ENCODE measurements at places on chromosomes 3 and 15. TPM values are rescaled to one million over a fixed set of nuclear protein-coding genes. Genes with fewer than 3 reads are reported as not detected.

The GTF2A2 gene
- 25.1 TPM for total RNA-seq

The PARP15 gene
- total RNA-seq, result under 0.01 TPM

The ISLR2 gene
- total RNA-seq, result not detected

The GUCA1C gene
- total RNA-seq, result not detected

The EID1 gene
- 191 TPM for total RNA-seq

The TGM5 gene
- not detected for total RNA-seq

The CD200R1 gene
- under 0.01 TPM for total RNA-seq

The TNFAIP8L3 gene
- total RNA-seq, result 0.64 TPM

The HDGFL3 gene
- 23.7 TPM for total RNA-seq

The STRIT1 gene
- total RNA-seq, result not detected

The ANP32A gene
- total RNA-seq, result 38.0 TPM

The ANKRD34C gene
- total RNA-seq, result not detected

The PPP1R14D gene
- total RNA-seq, result not detected

The ZNF660 gene
- 2.9 TPM for total RNA-seq

The MUC20 gene
- 0.32 TPM for total RNA-seq

The ZBED2 gene
- not detected for total RNA-seq

The GREM1 gene
- 527 TPM for total RNA-seq

The KCNH8 gene
- total RNA-seq, result not detected

The C3orf70 gene
- 4.2 TPM for total RNA-seq

The AADACL2 gene
- not detected for total RNA-seq

The ST3GAL6 gene
- total RNA-seq, result 5.2 TPM

The CHDH gene
- total RNA-seq, result 0.32 TPM

The ATP13A5 gene
- total RNA-seq, result not detected

The TADA3 gene
- 109 TPM for total RNA-seq

The FRMD5 gene
- 1.3 TPM for total RNA-seq

The GRM7 gene
- not detected for total RNA-seq

The BBX gene
- 52.5 TPM for total RNA-seq

The CLDN16 gene
- total RNA-seq, result 0.43 TPM

The CAMK1 gene
- 27.6 TPM for total RNA-seq

The PRRT3 gene
- 3.2 TPM for total RNA-seq

The ERICH6 gene
- 0.43 TPM for total RNA-seq

The MEX3B gene
- total RNA-seq, result 6.4 TPM

The CLDN11 gene
- 411 TPM for total RNA-seq

The LRRC28 gene
- total RNA-seq, result 27.6 TPM

The ACOX2 gene
- total RNA-seq, result 12.1 TPM

The SLC22A13 gene
- 0.43 TPM for total RNA-seq

The PTX3 gene
- total RNA-seq, result 22.5 TPM

The CYP1A1 gene
- not detected for total RNA-seq

The DPPA2 gene
- not detected for total RNA-seq

The DZIP3 gene
- total RNA-seq, result 13.2 TPM

The UBP1 gene
- 70.9 TPM for total RNA-seq

The STAC gene
- 0.32 TPM for total RNA-seq

The SPESP1 gene
- total RNA-seq, result 3.0 TPM

The BFSP2 gene
- not detected for total RNA-seq

The IQCF5 gene
- total RNA-seq, result not detected

The SUSD5 gene
- total RNA-seq, result 2.2 TPM

The APOD gene
- total RNA-seq, result 1.3 TPM
